Motor neuron (in vitro differentiated cells): ENCODE measurements at places on chromosomes 2 and 18. TPM values are rescaled to one million over a fixed set of nuclear protein-coding genes. Genes with fewer than 3 reads are reported as not detected.

GRCh38 chr2:57330447-57330846, 716.2 kb upstream of the VRK2 start:
- ATAC-seq = no peak

DNA sequence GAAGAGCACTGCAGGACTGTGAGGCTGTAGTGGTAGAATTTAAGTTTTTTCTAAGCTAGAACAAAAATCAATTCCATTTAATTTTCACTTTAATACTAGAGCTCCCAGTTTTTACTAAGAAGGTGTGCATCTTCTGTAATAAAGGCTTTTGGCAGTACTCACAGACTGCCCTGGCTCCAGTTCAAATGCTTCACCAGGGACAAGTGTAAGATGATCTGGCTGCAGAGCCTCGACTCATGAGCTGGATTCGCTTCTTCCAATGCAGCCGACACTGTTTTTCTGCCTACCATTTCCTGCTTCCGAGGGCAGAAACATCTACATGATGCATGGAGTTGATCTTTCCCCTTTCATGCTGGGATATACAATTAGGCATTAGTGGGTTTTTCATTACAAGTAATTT, 87.0 kb downstream of the FARSB start:
- no peak for ATAC-seq

- ATAC-seq = no peak
These were observed 511.4 kb downstream of the KCNJ3 start for GRCh38 chr2:155209696-155210450.

DNA sequence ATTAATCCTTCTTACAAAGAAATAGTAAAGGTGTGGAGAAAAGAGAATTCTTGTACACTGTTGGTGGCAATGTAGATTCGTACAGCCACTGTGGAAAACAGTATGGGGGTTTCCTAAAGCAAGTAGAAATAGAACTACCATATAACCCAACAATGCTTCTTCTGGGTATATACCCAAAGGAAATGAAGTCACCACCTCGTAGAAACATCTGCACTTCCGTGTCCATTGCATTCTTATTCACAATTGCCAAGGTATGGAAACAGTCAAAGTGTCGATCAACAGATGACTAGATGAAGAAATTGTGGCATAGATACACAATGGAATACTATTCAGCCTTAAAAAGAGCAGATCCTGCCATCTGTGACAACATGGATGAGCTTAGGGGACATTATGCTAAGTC, 93.4 kb upstream of the TGIF1 start:
- no peak for ATAC-seq

GRCh38 chr18:56787390-56787789, 136.2 kb downstream of the WDR7 start:
- peak; percentile 21 for ATAC-seq

DNA sequence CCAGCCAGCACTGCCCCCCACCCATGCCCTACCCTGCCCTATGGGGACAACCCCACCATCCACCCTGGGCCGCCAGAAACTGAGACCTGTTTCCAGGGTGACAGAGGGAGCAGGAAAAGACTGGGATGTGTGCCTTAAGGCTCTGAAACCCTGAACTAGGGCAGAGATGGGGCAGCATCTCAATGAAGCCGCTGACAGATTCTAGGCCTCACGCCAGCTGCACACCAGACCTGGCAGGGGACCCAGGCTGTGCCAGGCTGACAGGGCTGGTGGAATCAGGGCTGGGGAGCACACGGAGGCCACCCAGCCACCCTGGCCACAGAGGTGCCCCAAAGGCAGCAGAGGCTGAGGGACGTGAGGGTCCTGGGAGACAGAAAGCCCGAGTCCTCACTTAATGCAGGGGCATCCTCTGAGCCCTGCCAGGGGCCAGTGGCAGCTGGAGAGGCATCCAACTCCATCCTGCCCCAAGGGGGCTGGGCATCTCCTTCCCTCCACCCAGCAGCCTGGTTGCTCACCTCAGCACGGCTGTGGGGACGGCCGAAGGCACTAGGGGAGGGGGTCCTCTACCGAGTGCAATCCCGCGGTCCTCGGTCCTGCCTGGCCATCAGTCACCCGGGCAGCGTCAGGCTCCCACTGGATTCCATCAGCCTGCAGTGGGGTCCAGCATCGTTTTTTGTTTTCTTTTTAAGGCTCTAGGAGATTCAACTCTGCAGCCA, 169.2 kb downstream of the ZFP36L2 start:
- peak; percentile 65 for ATAC-seq

DNA sequence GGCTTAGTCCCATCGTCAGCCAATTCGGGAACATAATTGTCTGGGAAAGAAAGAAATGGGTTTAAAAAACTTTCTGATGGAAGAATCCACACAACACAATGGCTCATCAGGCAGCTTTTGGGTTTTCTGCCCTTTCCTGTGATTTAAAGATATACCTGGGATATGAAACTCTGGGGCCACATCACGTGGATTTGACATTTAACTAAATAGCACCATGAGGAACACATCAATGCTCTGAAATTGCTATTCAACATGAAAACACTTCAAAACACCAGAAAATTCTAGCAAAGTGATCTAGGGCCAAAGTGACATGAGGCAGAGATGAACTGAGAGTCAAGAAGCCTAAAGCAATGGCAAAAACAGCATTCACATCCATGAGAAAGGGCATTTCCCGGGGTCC, 237.5 kb upstream of the PXDN start:
- ATAC-seq = no peak

DNA sequence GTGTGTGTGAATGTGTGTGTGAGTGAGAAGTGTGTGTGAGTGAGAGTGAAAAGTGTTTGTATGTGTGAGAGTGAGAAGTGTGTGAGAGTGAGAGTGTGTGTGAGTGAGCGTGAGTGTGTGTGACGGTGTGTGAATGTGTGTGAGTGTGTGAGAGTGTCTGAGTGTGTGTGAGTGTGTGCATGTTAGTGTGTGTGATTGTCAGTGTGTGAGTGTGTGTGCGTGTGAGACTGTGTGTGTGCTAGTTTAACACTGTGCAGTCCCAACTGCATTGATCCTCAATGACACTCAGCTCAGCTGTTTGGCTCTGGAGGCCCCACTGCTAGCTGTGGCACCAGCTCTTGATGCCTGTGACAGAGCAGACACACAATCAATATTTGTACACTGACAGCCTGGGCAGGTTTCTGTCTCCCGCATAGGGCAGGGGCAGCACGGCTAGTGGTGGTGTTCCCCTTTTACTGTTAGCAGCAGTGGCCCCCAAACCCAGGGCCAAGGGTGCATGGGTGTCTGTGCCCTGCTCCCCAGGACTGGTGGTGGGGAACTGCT, 135.0 kb downstream of the INHBB start:
- peak; percentile 33 for ATAC-seq

- no peak for ATAC-seq
These were observed 243.7 kb upstream of the PXDN start for GRCh38 chr2:1988049-1988448.

- peak; percentile 94 for ATAC-seq
These were observed 55.7 kb downstream of the CXCR4 start for GRCh38 chr2:136062066-136062837.

C1GALT1C1L gene
- total RNA-seq = 0.66 TPM in 1 of 2 replicates, not detected in the other

MARCHF4 gene
- 3.1 and 3.7 TPM in 2 replicates for total RNA-seq

UPP2 gene
- 0.05 and 0.25 TPM in 2 replicates for total RNA-seq

C2orf66 gene
- 0.27 and 0.56 TPM in 2 replicates for total RNA-seq
